ENCODE measurements at places on chromosomes 2 and 18. TPM values are rescaled to one million over a fixed set of nuclear protein-coding genes. Genes with fewer than 3 reads are reported as not detected.

SULT1C4 gene
- total RNA-seq: 39.4 TPM

VIT gene
- 38.7 TPM for total RNA-seq

CRYGC gene
- 1,741 TPM for total RNA-seq

EML4 gene
- total RNA-seq: 155 TPM

IL1F10 gene
- not detected for total RNA-seq

MDH1 gene
- 138 TPM for total RNA-seq

HOXD8 gene
- 2.1 TPM for total RNA-seq

All from camera-type eye (tissue), 1 donor.